Osteocyte (in vitro differentiated cells): ENCODE measurements at places on chromosomes 3 and 15. TPM values are rescaled to one million over a fixed set of nuclear protein-coding genes. Genes with fewer than 3 reads are reported as not detected.

- peak within 1 kb of the TSS; percentile 94 for H3K4me3 ChIP-seq
- no peaks in the 10 kb centered on the region for H3K36me3 ChIP-seq
- H3K4me1 ChIP-seq: peaks cover 35% of the 10 kb centered on the region
- H3K27ac ChIP-seq: peak within 1 kb of the TSS; percentile 89
Observed at GRCh38 chr3:138347960-138348753, at the start of gene MRAS. TSS of gene MRAS (plus strand) at chr3:138348579. CDS start at chr3:138372884, 24,305 bp downstream.

The SLC12A1 gene
- not detected in 2 replicates for total RNA-seq

GRCh38 chr15:100680726-100681125 is 78.3 kb downstream of the ASB7 start:
- H3K36me3 ChIP-seq: peaks cover 3% of the 10 kb centered on the region
- no peak for DNase-seq
- H3K4me1 ChIP-seq: peaks cover 19% of the 10 kb centered on the region

The ACTRT3 gene
- total RNA-seq: 2.5 and 2.7 TPM in 2 replicates

DNA sequence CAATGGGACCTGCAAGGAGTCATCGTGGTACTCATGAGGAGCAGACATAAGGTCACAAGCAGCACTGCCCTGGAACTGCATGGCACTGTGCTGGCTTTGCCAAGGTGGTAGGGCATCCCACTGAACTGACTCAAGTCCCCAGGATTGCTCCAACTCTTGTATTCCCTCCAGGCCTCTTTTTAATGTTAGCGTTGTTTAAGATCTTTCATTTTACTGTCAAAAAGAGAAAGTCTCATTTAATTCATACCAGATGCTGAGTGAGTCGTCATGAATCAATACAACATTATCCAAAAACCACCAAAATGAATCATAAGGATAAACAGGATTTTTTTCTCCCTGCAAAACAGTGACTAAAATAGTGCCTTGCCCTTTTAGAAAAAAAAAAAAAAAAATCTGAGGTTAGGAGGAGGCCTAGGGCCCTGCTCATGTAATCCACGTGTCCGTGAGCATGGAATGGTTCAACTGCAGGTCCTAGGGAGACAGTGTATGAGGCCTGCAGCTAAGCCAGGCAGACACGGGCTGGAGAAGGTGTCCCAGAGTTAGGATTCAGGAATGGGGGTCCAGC is 36.7 kb upstream of the BLM start:
- H3K27ac ChIP-seq: peak overlapping the region; percentile 88
- no peak overlapping the region for H3K4me3 ChIP-seq
- DNase-seq: no peak
- peaks cover 30% of the 10 kb centered on the region for H3K4me1 ChIP-seq
- no peaks in the 10 kb centered on the region for H3K27me3 ChIP-seq
- H3K36me3 ChIP-seq: peaks cover 2% of the 10 kb centered on the region

DNA sequence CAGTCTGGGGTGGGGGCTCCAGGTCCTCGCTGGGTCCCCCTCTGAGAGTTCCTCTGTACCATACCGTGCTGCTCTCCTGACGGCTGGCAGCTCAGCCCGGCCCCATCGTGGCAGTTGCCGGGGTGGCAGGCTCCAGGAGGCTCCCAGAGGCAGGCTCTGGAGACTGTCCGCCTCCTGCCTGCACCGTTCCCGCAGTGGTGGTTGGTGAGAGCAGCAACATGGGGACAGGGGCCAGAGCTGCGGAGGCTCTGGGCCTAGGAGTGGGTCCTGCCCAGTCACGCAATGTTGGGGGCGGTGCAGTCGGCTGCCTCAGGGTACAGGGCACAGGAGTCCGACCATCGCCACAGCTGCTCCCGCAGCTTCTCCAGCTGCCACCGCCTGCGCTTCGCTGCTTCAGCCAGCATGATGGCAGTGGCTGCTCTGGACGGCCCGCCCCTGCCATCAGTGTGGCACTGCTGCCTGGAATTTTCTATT is 492.7 kb downstream of the AGBL1 start:
- H3K36me3 ChIP-seq: no peaks in the 10 kb centered on the region
- H3K4me3 ChIP-seq: no peak overlapping the region
- H3K4me1 ChIP-seq: no peaks in the 10 kb centered on the region
- H3K27ac ChIP-seq: no peak overlapping the region
- H3K27me3 ChIP-seq: no peaks in the 10 kb centered on the region

DNA sequence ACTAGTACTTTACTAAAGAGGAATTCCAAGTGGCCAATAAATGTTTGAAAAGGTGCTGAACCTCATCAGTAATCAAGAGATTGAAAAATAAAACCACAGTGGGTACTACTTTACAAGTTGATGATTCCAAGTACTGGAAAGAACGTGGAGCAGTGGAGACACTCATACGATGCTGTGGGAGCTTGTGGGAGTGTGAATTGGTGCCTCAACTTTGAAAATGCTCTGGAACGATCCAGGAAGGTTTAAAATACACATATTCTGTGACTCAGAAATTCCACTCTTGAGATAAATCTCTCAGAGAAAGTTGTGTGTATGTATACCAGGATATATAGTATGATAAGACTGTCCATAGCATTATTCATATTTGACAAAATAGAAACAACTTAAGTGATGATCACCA is 9.3 kb downstream of the LRCH3 start:
- H3K4me3 ChIP-seq: no peak overlapping the region
- peaks cover 59% of the 10 kb centered on the region for H3K4me1 ChIP-seq
- no peaks in the 10 kb centered on the region for H3K36me3 ChIP-seq
- no peak for DNase-seq
- H3K27ac ChIP-seq: peak overlapping the region; percentile 17

The RTP2 gene
- total RNA-seq: not detected in 2 replicates

DNA sequence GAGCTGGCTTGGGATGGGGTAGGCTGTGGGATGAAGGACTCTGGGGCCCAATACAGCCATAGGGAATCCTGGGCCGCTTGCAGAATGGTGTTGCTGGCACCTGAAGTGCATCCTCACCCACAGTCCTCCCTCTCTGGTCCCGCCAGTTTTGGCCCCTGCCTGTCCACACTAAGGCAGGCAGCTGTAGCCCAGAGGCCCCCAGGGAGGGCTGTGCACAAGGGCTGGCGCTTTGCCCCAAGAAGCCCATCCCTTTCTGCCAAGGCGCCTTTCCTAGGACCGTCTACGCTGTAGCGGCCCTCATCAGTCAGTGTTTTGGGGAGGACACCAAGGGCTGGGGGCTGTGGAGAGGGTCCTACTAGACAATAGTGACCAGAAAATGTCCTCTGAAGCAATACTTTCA is 116.2 kb upstream of the ABHD17C start:
- H3K4me1 ChIP-seq: peaks cover 23% of the 10 kb centered on the region
- H3K36me3 ChIP-seq: peaks cover 58% of the 10 kb centered on the region
- H3K4me3 ChIP-seq: no peak overlapping the region
- no peaks in the 10 kb centered on the region for H3K27me3 ChIP-seq
- H3K27ac ChIP-seq: no peak overlapping the region

DNA sequence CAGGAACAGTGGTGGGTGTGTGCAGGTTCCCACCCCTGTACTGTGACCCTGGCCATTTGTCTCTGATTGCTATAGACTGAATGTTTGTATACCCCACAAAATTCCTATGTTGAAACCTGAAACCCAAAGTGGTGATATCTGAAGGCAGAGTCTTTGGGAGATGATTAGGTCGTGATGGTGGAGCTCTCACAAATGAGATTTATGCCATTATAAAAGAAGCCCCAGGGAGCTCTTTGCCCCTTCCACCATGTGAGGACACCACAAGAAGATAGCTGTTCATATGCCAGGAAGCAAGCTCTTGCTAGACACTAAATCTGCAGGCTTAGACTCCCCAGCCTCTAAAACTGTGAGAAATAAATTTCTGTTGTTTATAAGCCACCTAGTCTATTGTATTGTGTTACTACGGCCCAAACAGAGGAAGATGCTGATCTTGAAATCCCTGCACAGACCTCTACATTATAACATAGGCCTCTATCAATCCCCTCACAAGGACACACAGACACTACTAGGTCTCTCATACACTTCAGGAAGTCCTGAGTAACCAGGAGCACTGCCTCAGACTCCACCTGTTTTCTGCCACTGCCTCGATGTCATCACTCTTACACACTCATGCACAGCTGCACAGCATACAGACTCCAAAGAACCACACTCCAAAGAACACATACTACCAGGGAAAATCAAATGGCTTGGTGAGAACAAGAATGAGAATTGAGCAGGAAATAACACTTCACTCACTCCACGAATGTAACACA is 14.7 kb downstream of the IGSF11 start:
- no peak overlapping the region for H3K27ac ChIP-seq
- no peak overlapping the region for H3K4me3 ChIP-seq
- H3K36me3 ChIP-seq: no peaks in the 10 kb centered on the region

DNA sequence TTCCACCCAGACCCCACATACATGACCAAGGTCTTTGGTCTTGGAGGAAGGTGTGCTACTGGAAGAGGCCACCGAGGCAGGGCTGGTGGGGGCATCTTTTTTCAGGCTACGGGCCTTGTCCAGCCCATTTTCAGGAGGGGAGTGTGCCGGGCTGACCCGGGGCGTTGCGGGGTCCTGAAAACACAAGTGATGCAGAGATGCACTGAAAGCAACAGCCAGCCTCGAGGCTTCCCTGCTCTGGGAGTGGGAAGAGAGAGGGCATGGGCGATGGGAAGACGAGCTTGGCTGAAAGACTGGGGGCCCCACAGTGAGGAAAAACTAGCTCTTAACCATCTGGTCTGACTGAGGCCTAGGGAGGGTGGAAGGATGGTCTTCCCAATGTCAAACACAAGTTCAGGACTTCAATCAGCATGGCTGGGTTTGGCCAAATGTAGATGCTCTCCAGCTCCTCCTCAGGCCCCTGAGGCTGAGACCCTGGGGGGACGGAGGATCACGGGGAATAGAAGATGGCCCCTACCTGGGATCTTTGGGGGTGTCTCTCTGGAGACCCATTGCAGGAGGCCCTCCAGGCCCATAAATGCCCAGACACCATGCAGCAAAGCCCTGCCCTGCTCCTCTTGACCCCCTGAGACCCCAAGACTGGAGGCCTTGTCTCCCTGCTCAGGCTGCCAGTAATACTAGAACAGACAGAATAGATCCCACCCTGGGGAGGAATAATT is 38.9 kb downstream of the TLE3 start:
- no peak overlapping the region for H3K27ac ChIP-seq
- H3K27me3 ChIP-seq: no peaks in the 10 kb centered on the region
- no peak for DNase-seq
- peaks cover 16% of the 10 kb centered on the region for H3K4me1 ChIP-seq

DNA sequence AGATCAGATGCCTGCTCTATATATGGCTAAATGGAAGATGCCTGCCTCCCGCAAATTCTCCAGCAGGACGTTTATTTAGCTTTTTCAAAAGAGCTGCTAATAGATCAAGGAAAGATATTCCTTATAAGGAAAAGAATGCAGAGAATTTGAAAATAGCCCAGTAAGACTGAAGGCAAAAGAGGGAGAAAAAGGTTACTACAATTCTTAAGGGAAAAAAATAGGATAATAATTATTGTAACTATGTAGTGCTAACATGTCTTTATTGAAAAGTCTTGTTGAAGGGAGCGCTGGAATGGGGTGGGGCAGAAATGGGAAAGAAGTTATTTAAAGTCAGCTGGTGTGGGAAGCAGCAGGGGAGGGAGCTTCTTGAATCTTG is 2.9 kb downstream of the TPM1 start:
- peak overlapping the region; percentile 99 for H3K4me3 ChIP-seq
- peak overlapping the region; percentile 99 for H3K27ac ChIP-seq

- peaks cover 19% of the 10 kb centered on the region for H3K4me1 ChIP-seq
- peak overlapping the region; percentile 71 for H3K4me3 ChIP-seq
- H3K36me3 ChIP-seq: no peaks in the 10 kb centered on the region
- no peak overlapping the region for H3K27ac ChIP-seq
- H3K27me3 ChIP-seq: peaks cover 10% of the 10 kb centered on the region
Observed at GRCh38 chr15:68578175-68578979, 416 bp upstream of the CORO2B start.

The MASP1 gene
- not detected in 2 replicates for total RNA-seq

DNA sequence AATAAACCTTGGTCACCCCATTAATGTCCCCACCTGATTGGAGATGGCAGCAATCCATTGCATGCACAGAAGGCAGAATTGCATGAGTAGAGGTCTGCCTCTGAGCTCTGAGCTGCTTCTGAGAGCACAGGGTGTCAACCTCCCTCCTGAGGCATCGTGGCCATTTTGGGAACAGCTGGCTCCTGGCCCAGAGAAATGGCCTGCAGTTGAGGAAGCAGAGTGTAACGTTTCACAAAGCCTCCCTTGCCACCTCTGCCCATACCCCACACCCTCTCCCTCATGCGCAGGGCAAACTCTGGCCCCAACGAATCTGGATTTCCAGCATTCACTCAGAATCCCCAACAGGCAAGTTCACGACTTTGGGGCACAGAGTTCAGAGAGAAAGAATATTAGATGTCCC is 198.9 kb downstream of the ADAMTS9 start:
- peaks cover 9% of the 10 kb centered on the region for H3K4me1 ChIP-seq
- H3K36me3 ChIP-seq: no peaks in the 10 kb centered on the region
- H3K27me3 ChIP-seq: peaks cover 34% of the 10 kb centered on the region
- peak overlapping the region; percentile 35 for H3K4me3 ChIP-seq

The GOLGA8J gene
- 0.34 TPM in 1 of 2 replicates, not detected in the other for total RNA-seq

GRCh38 chr3:114351123-114351821 is 57.4 kb downstream of the TIGIT start:
- no peaks in the 10 kb centered on the region for H3K27me3 ChIP-seq
- no peak for DNase-seq
- H3K4me3 ChIP-seq: no peak overlapping the region
- no peak overlapping the region for H3K27ac ChIP-seq
- no peaks in the 10 kb centered on the region for H3K4me1 ChIP-seq

- H3K27me3 ChIP-seq: peaks cover 60% of the 10 kb centered on the region
- no peak overlapping the region for H3K27ac ChIP-seq
Observed at GRCh38 chr3:11021611-11022011, 29.1 kb downstream of the SLC6A1 start.

GRCh38 chr3:47583320-47584075 is 4.8 kb upstream of the CSPG5 start:
- no peak for DNase-seq
- no peaks in the 10 kb centered on the region for H3K27me3 ChIP-seq
- no peaks in the 10 kb centered on the region for H3K4me1 ChIP-seq
- H3K4me3 ChIP-seq: no peak overlapping the region
- H3K27ac ChIP-seq: no peak overlapping the region

DNA sequence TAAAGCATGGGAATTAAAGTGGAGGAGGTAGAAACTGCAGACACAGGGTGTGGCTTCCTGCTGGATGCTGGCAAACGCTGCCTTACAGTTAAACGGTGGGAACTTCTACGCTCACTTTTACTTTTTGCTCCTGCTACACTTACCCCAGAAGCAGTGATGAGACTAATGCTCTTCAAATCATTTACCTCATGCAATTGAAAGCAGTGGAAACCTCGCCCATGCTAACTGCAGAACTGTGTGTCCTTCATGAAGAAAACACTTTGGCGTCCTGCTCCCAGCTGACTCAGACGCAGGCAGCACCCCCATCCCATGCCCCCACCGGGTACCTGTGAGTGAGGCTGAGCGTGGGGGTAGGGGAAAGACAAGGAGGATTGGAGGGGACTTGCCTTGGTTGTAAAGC is 31.8 kb downstream of the UPK1B start:
- no peak overlapping the region for H3K4me3 ChIP-seq
- no peak for DNase-seq
- peaks cover 19% of the 10 kb centered on the region for H3K4me1 ChIP-seq
- H3K27me3 ChIP-seq: no peaks in the 10 kb centered on the region

The GOLGA8K gene
- 0.75 and 1.7 TPM in 2 replicates for total RNA-seq

The P3H2 gene
- total RNA-seq: 132 and 143 TPM in 2 replicates
